ENCODE measurements at places on chromosomes 11 and 22.

DNA sequence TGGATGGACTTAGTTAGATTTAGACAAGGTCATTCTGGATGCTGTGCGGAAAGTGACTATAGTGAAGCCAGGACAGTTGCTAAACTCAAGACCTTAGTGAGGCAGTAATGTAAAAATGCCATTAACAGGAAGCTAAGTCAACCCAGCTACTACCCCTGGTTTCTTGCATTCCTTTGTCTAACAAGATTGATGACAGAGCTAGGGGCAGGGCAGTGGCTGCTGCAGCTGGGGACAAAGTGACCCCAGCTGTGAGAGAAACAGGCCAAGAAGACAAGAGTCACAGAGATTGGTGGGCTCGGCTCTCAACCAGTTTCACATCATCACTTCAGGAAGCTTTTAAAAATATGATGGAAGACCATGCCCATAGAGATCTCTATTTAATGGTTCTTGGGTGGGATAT, 110.4 kb upstream of the POU2AF2 start:
- DNase-seq, result no peak

DNA sequence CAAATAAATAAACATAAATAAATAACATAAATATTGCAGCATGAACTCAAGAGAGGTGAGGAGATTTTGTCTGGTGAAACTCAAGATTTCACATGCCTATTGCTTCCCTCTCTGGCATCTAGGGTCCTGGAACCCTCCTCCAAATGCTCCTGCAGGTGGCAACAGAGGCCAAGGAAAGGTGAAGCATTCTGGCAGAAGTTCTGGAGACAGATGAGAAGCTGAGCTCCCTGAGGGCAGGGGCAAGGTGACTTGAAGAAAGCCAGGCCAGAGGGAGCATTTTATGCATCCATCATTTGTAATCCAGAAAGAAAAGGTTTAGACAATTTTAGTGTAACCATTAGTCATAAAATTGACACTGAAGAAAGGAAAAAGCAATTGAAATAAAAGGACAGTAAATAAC, 64.9 kb downstream of the ENDOD1 start:
- DNase-seq, result no peak

GRCh38 chr11:126391286-126391954, 35.9 kb downstream of the ST3GAL4 start:
- no peak for DNase-seq

DNA sequence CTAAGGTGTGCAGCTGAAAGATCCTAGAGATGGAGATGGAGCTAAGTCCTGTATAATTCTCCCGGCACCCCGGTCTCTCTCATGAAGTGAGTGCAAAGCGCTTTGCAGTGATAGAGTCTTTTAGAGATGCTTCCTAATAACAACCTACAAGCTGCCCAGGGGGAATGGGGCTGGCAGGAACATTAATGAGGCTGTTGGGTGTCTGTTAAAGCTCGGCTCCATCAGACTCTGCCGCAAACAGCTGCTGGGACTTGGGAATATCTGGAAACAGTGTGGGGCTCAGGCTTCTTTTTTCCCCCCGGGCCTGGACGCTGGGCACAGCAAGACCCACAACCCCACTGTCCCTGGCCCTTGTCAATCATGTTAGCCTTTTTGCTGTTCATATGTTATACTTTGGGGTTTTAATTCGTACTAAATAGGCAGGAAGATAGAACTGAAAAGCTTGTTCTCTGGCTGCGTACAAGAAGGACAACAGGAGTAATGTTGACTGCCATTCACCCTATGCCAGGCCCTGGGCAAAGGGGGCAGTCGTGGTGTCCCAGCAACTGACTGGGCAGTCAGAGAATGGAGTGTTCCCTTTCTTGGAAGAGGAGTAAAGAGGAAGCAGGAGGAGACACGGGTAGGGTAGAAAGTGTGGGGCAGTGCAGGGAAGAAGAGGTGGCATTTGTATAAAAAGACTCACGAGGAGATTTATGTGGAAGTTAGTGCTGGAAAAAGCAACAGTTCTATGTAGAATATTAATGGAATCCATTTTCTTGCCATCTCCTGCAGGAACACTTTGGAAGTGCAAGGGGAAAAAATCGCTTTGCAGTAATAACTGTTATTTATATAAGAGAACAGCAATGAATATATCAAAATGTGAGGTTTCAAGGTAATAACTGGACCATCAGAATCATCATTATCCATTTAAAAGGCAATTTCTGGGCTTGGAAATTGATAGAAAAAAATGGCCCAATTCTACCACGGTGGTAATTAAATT, 232.8 kb downstream of the GRIK4 start:
- DNase-seq, result no peak

GRCh38 chr11:35664977-35665441, 2.4 kb downstream of the TRIM44 start:
- no peak for DNase-seq

DNA sequence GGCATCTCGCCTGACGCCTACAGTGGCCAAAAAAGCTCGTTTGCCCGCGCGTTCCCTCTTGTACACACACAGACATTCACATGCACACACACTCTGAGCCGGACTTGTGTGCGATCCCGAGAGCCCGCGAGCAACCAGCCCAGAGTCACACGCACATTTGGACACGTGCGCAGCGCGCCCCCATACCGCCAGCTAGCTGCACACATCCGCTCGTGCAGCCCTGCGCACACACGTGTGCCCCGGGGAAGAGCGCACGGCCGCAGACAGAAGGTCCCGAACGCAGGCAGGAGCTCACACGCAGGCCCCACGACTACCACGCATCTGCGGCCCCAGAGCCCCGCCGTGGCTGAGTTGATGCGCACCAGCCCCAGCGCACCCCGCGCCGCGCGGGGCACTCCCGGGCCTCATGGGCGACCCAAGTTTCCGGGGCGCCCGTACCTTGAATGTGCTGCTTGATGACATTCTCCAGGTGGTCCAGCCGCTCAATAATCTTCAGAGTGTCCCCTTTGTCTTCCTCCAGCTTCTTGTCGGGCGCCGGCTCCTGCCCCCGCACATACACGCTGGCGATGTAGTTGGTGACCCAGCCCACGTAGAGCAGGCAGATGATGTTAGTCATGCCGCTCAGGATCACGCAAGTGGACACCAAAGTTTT, 758 bp downstream of the GALNT18 start:
- peak; percentile 54 for DNase-seq

GRCh38 chr11:69073469-69073868, 24.7 kb downstream of the TPCN2 start:
- no peak for DNase-seq

- no peak for DNase-seq
Observed at GRCh38 chr11:114064216-114064615, 4.7 kb downstream of the ZBTB16 start.

DNA sequence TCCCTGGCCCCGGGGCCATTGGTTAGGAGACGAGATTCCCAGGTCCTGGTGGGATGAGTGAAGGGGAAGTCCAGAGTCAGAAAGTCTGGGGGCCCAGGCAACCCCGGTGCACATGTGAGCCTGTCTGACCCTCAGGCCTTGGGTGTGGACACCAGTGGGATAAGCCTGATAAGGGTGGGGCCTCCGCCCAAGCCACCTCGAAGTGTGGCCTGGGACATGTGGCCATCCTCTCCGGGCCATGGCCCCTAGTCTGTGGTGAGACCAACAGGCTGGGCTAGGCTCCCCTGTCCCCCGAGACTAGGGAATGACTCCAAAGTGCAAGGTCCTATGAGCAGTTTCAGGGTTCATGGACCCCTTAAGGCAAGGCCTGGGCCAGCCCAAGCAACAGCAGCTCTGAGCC, 6.3 kb downstream of the CABP7 start:
- DNase-seq, result no peak

DNA sequence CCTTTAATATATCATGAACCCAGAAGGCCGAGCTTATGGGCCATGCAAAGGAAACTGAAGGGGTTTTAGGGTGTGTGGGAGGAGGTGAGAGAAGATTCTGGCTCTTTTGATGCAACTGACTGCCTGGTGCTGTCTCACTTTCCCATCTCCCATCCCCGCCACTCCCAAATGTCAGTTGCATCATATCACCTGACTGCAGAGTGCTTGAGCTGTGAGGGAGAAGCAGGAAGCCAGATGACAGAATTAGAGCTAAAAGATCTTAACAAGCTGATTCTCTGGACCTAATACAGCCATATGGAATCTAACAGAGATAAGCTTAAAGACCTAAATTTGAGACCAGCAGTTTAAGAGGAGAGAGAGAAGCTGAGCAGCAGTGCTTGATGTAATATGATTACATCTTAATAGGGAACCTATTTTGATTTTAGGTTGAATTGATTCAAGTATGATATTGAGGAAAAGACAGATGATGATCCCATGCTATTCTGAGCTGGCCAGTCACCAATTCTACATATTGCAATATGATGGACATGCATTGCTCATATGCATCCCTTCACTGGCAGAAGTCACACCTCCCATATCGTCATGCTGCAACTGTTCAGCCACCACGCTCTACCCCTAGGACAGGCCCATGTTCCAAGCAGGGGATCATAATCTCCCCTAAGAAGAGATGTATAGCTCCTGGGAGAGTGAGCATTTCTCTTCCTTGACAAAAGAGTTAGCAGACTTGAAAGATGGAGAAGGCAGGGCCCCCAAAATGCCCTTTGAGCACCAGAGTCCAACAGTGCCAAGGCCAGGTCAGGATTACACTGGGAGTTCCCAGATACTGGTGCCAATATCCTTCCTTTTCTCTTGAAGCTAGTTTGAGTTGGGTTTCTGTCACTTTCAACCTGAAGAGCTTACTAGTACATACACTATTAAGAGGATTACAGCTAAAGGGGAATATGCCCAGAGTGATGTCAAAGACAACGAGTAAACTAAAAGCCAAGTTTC, 44.9 kb downstream of the PLEKHA7 start:
- no peak for DNase-seq

GRCh38 chr11:122050021-122050690, 65.9 kb downstream of the BLID start:
- DNase-seq, result no peak

DNA sequence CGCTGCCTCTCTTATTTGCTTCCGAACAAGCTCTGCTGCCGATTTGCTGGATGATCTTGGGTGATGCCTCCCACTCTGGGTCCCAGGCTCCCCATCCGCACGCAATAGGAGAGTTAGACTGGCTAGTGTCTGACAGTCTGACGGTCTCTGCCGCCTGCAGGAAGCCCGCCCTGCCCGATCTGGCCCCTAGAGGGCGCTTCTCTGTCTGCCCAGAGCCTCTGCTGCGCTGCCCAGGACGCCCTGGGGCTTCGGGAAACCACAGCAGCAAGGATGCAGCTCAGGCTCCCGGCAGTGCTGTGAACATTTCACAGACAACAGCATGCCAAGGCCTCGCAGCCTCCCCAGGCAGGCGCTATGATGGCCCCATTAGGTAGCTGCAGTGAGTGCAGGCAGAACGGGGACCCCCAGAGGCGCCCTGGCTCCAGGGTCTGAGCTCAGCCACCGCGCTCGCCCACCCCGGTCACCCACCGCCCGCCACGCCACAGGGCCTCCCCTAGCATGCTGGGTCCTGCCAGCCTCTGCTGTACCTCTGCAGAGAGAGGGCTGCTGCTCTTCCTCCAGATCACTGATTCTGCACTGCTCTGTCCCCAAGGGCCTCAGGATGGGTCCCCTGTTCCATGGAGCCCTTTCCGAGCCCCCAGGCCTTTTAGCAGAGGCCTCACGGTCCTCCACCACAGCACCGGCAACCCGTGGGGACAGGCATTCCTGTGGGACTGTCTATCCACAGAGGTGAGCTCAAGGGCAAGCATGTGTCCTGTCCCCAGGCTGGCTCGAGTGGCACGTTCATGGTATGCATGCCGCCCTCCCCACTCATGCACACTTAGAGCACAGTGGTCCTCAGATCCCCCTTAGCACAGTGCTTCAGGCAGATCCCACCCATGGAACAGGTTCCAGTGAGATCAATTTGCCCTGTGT, 4.3 kb upstream of the BAIAP2L2 start:
- peak; percentile 83 for DNase-seq

DNA sequence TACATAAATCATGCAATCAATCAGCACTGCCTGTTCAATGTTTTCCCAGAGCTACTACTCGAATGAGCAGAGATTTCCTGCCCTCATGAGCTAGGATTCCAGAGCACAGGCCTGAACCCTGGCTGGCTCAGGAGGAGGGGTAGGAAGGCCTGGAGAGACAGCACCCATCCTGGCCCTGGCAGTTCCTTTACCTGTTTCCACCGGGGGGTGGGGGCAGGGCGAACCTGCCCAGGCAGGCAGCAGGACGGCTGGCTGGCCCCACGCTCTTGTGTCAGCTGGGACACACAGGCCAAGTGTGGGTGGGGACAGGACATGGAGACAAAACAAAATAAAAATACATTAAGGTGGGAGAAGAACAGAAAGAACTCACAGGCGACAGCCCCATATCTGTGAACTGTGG, 109.8 kb upstream of the BID start:
- DNase-seq, result no peak

- no peak for DNase-seq
Observed at GRCh38 chr11:118524757-118525470, 2.4 kb upstream of the TTC36 start.

DNA sequence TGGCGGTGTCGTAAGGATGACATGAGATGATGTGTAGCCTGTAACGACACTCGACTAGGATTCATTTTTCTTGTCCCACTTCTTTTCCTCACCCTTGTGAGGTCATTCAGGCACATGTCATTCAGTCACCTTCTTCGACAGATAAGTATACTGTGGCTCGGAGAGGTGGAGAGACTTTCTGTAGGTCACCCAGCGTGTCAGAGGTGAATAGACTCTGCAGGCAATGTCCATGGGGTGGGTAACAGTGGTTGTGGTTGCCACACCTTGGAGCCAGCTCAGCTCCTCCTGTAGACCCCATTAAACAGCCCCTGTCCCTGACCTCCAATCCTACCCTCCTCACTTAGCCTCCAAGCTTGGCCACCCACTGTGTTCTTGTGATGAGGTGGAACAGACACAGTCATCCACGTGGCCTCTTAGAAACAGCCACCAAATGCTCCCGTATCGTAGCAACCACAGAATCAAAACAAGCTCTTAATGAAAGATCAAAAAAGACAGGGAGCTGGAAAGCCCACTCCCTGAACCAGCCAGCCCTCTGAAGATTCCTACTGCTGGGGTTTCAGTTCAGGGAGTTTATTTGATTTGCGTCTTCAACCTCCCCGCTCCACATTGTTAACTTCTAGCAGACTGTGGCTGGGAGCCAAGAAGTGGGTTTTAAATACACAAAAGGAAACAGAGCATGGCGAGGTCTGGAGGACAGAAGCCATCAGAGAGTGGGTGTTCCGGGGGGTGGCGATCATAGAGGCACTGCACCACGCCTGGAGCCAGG, 89.0 kb upstream of the GRK3 start:
- peak; percentile 26 for DNase-seq

DNA sequence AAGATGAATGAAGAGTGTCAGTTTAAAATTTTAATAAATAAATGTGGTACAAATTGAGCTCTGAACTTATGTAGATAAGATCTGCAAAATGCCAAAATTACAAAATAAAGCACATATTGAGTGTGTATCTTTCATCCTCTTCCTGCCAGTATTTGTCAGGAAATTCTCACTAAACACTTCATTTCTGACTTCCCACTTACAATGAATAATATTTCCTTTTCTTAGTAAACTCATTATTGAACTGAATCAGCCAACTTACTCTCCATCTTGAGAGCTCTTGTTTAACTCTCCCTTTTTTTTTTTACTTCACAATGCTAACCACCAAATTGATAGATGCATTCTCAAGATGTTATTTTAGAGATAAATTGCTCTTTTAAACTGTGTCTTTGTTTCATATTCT, 1230.2 kb downstream of the JRKL start:
- DNase-seq, result no peak

GRCh38 chr11:42521994-42522393, 789.8 kb upstream of the API5 start:
- no peak for DNase-seq
